ENCODE measurements at places on chromosomes 1 and 21. TPM values are rescaled to one million over a fixed set of nuclear protein-coding genes. Genes with fewer than 3 reads are reported as not detected.

DNA sequence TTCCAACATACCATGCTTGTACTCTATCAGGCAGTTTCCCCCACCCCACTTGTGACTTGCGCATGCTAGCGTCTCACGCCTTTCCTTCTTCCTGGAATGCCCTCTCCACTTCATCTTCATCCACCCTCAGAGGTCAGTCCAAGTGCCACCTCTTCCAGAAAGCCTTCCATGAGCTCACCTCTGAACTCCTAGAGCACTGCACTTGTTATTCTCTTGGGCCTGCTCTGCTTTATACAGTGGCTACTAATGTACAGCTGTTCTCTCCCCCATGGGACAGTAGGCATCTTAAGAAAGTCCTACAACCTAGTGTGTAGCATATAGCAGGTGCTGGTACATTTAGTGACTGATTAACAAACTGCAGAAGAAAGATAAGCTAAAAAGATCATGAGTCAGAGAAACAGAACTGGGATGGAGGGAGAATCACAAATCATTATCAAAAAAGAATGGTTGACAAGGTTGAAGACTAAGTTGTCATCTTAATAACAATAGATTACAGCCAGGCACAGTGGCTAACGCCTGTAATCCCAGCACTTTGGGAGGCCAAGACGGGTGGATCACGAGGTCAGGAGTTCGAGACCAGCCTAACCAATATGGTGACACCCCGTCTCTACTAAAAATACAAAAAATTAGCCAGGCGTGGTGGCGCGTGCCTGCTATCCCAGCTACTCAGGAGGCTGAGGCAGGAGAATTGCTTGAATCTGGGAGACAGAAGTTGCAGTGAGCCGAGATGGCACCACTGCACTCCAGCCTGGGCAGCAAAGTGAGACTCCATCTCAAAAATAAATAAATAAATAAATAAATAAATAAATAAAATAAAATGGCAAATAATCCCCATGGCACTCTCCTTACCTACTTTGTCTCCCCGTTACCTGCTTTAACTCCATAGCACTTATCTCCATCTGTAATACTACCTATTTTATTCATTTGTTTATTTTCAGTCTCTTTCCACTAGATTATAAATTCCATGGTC, 16.3 kb upstream of the TSPAN1 start:
- no peak for DNase-seq

GRCh38 chr1:15038232-15039016, 115.1 kb upstream of the TMEM51 start:
- DNase-seq, result no peak

- peak; percentile 89 for DNase-seq
Measured at GRCh38 chr1:21344750-21345443, 54.6 kb upstream of the ECE1 start.

GRCh38 chr1:15176898-15177665, 23.5 kb downstream of the TMEM51 start:
- no peak for DNase-seq

DNA sequence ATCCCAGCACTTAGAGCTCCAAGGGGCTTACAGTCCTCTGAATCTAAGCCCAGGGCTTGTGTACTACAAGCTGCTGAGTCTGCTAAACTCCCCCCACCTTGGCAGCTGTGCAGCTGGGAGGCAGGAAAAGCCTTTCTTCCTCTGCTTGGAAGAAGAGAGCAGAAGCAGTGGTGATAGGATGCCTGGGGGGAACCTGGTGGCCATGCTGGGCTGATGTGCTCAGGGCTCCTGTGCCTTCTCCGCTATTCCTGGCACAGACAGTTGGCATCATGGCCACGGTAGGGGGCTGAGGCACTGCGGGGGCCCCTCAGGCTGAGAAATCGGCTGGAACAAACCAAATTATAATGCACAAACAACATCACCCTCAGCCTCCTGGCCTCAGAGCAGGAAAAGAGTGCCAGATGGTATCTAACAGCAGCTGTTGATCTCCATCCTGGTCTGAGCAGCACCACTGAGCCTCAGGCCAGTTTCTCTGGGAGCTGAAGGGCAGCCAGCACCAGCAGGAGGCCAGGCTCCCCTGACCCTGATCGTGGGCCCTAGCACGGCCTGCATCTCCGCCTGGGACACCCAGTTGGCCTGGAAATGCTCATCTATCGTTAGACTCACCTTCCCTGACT, 35.8 kb downstream of the ECE1 start:
- DNase-seq, result no peak

DNA sequence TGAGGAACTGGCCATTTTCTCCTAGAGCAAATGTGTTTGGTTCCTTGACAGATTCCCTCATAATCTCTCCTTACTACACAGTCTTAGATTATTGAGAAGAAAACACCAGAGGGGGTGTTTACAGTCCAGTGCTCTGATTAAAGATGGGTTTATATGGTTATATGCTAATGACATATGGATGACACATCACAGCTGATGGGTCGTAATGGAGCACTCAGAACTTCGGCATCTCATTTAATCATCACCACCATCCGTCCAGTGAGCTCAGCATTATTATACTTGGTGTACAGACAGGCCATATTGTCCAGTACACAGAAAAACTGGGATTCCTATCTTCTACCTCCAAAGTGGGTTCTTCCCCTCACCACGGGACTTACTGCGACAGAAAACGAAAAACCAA, 22.3 kb upstream of the NR5A2 start:
- DNase-seq, result no peak

GRCh38 chr1:157380523-157380922, 171.8 kb downstream of the FCRL5 start:
- DNase-seq, result no peak

DNA sequence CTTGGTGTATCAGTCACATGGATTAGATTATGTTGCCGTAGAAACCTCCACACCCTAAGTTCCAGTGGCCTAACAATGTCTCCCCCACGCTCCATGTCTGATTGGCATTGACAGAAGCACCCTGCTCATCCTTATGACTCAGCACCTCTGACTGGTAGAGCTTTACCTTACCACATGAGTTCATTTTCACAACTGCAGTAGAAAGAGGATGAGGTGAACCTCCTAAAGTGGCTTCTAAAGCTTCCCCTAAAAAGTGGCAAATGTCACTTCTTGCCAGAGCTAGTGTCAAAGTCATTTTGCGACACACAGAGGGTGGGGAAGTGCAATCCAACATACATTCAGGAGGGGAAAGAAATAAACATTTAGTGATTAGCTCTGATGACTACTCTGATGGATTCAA, 30.6 kb upstream of the LYPD8 start:
- DNase-seq, result no peak

DNA sequence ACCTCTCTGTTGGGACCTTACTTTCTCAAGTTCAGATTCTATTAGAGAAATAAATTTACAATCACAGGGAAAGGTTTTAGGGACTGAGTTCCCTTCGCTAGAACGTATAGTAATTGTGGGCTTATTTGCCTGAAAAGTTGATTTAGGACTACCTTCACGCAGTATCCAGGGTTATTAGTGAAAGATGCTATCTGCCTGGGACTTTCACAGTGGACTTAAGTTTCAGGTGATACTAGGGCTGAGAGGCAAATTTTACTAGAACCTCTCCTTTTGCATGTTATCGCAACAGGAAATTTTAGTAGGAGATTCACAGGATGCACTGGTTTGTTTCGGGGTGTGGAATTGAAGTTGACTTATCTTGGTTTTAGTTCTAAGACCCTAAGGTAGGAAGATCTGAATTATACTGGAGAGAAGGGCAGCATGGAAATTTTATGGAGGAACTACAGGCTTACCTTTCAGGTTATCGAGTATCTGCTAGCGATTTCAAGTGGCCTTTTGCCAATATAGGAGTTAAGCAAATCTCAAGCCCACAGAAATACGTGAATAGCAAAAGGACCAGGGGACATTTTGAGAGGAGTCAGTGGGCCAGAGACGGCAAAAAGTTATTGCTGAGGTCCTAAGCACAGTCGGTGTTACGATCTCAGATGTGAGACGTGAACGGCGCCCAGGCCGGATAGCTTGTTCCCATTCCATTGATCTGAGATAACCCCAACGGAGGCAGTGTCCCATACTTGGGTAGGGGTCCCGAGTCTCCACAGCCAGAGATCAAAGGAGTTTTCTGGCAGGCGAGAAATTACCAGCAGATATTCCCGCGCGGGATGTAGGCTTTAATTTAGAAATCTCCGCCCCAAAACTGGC, 723 bp upstream of the GNAI3 start:
- no peak for DNase-seq

DNA sequence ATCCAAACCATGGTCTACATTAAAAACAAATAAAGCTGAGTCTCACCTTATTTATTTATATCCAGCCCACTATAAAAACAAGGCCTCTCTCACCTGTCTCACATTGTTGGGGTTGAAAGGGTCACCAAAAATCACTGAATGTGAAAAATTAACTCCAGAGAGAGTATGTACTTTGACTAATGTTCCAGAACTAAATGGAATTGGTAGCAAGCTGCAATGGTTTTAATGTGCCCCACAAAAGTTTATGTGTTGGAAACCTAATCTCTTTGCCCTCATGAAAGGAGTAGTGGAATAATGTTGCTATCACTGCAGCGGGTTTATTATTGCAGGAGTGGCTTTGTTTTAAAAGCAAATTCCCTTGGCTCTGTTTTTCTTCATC, 230.3 kb downstream of the LTN1 start:
- DNase-seq, result no peak

DNA sequence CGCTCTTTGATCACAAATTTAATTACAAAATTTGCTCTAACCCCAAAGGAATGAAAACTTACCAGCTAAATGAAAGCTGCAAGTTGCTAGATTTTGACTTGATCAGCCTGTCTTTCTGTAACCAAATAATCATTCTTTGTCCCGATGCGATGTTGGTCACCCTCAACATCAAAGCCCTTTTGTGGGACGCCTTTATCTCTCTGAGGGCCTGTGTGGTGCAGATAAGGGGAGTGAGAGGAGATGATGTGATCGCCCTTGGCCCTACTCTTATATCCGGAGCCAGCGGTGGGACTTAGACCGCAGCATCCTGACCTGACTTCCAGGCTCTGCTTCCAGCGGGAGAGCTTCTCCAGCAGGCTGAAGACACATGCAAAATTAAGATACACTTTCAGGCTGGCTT, 19.3 kb upstream of the UMODL1 start:
- peak; percentile 61 for DNase-seq

GRCh38 chr1:220775240-220775853, 11.4 kb upstream of the MTARC1 start:
- no peak for DNase-seq

GRCh38 chr21:15097580-15097979, 32.8 kb upstream of the NRIP1 start:
- no peak for DNase-seq

DNA sequence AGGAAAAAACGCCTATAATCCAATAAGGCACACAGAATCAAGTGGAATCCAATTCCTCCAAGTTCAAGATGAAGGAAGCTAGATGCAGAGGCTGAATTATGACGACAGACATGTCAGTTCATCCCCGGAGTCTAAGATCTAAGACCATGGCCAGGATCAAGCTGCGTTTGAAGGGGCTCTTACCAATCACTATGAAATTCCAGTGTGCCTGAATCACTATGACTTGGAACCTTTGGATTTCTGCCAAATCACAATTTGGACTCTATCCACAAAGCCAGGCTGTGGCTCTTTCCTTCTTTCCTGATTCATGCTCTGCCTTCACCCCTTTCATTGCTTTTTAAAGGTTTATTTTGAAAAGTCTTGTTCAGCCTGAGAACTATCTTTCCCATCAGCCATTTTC, 17.1 kb downstream of the OLIG2 start:
- DNase-seq, result no peak

DNA sequence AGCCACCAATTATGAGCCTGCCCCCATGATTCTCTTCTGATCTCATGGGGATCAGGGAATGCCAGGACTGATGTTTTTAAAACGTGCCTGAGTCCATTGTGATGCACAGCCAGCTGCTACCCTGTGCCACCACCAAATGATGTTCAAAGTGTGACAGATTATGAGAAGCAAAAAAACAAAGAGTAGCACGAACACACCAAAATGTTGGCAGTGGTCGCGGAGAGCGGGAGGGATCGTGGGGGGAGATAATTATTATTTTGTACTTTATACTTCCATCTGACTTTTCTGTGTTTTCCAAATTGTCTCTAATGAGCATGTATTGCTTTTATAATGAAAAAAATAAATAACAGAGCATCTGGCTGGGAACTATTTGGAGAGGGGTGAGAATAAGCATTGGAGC, 50.5 kb downstream of the EPHB2 start:
- no peak for DNase-seq

GRCh38 chr1:232571523-232571922, 58.4 kb downstream of the SIPA1L2 start:
- DNase-seq, result no peak

- no peak for DNase-seq
Measured at GRCh38 chr1:57424231-57425027, 569 bp upstream of the DAB1 start.

Gene PLEKHG5
- total RNA-seq, result 85.8 TPM

Gene OR13G1
- total RNA-seq, result not detected

Gene DNMT3L
- total RNA-seq, result not detected

Gene MX2
- 102 TPM for total RNA-seq

Gene OR2AK2
- total RNA-seq, result 1.6 TPM

Gene RNU1-1
- under 0.01 TPM for total RNA-seq

Gene PRKAB2
- total RNA-seq, result 7.3 TPM

Gene CIART
- total RNA-seq, result not detected
